EH (cell line): ENCODE measurements at places on chromosomes 16 and 17.

- no peak for DNase-seq
These were observed 80.3 kb downstream of the FTO start for GRCh38 chr16:53784291-53784690.

DNA sequence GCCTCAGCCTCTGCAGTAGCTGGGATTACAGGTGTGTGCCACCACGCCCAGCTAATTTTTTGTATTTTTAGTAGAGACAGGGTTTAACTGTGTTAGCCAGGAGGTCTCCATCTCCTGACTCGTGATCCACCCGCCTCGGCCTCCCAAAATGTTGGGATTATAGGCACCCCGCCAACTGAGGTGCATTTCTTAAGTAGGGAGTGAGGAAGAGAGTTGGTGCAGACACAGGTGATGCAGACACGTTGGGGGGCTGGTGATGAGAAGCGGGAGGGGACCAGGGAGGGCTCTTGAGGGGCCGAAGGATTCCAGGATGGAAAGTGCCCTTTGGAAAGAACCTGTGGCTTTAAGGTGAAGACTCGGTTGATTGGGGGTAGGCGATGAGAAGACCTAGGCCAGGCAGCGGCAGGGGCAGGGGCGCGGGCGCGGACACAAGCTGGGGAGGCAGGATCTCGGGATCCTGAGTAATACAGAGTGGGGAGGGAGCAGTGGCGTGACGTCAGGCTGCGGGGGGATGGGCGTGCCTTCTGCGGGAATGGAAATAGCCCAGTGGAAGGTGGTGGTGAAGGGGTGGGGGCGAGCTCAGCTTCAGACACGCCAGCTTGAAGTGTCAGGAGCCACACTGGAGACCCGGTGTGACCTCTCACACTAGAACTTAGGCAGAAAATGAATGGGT, 2.5 kb upstream of the ATP6V0C start:
- DNase-seq: peak; percentile 66

GRCh38 chr16:31477220-31478216, 5.4 kb upstream of the SLC5A2 start:
- no peak for DNase-seq

DNA sequence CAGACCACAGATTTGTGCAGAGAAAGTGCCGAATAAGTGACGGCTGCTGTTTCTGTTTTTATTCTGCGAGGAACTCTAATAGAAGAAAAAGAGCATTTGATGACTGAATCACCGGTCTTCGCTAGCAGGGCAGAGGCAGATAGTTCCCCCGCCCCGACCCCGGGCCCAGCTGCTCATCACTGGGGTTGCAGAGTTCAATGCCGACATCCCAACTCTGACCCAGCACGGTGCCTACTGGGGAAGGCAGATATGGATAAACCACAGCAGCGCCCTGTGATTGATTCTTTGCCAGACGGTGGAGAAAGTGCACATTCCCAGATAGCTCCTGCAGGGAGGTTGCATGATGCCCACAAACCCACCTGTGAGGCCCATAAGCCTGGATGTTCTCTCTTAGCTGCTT, 357.9 kb upstream of the HSBP1 start:
- no peak for DNase-seq

- no peak for DNase-seq
These were observed 32.1 kb downstream of the DUSP14 start for GRCh38 chr17:37521821-37522220.

DNA sequence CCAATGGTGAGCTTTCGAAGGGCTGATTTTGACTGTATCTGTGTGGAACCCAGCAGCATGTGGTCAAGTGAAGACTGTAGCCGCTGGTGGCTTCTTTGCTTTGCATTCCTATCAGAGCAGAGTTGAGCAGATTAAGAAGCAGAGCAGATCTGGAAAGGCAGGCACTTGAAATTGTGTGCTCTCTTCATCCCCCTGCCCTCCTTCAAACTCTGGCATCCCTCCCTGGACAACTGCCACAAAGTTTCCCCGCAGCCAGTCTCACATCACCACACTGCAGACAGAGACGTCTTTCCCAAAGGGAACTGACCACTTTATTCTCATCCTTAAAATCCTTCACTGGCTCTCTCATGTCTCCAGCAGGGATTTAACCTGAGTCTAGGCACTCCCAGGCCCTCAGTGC, 237.1 kb upstream of the DYNLRB2 start:
- no peak for DNase-seq

DNA sequence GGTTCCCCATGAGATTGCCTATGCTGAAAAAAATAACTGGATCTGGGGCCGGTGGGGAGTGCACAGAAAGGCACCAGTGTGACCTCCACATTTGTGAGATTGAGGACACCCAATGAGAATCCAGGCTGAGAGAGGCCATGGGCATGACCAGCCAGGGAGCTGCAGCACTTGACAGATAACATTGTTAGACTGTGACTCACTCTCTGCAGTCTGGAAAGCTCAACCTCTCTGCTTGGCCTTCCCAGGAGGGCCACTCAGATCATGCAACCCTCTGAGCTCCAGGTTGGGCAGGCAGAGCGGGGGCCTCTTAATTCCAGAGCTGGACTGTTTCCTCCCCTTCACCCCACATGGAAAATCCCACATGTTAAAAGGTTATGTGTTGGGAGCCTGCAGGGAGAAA, 30.1 kb downstream of the FZD2 start:
- DNase-seq: peak; percentile 97

- no peak for DNase-seq
These were observed 271.0 kb downstream of the PHKB start for GRCh38 chr16:47732122-47732521.

GRCh38 chr17:59108400-59109102, 1.9 kb upstream of the TRIM37 start:
- DNase-seq: no peak

DNA sequence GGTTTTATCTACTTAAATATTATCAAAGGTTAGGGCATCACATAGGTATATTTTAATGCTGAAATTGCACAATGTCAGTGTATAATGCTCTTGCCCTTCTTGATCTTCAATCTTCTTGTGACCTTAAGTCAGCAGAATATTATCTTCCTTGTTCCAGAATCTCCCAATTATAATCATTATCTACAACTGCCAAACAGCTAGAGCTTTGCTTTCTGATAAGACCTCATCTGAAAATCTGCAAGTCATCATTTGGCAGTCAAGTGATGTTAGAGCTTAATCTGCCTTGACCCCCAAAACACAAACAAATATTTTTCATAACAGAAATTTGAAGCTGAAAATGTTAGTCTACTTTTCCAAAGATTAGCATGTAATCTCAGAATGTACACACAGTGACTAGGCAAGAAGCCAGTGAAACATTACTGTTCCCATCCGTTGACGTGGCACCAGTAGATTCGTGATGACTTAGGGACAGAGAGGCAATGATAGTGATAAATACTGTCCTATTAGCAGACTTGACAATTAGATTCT, 19.8 kb downstream of the REXO5 start:
- DNase-seq: no peak

DNA sequence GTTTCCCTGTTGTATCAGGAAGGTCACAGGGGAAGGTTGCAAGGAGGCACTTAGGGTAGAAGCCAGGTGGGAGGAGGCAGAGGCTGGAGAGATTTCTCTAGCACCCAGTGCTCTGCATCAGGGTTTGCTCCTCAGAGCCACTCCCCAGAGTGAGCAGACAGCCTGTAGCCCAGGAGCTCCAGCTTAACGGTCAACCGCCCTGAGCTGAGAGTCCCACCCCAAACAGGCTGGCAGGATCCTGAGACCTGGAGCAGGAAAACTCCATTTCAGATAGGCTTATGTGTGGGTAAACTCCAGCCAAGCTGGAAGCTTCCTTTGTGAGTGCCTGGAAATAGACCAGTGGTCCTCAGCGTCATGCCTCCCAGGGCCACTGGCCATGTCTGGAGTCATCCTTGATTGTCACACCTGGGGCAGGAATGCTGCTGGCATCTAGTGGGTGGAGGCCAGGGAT, 37.9 kb downstream of the MPRIP start:
- no peak for DNase-seq

DNA sequence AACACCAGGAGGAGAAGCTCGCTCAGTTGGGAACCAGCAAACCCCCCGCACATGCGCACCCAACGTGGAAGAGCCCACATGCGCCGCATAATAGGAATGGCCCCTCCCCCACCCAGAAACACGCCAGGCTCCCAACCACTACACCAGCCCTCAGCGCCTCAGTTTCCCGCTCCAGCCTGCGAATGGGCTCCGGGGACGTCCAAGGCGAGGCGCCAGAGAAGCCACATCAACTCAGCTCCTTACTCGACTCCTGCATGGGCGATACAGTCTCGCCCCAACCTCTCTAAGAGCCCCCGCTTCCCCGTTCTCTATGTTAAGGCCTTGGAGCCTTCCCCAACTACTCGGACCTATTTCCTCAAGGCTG, 504 bp downstream of the SRSF1 start:
- DNase-seq: peak; percentile 85

DNA sequence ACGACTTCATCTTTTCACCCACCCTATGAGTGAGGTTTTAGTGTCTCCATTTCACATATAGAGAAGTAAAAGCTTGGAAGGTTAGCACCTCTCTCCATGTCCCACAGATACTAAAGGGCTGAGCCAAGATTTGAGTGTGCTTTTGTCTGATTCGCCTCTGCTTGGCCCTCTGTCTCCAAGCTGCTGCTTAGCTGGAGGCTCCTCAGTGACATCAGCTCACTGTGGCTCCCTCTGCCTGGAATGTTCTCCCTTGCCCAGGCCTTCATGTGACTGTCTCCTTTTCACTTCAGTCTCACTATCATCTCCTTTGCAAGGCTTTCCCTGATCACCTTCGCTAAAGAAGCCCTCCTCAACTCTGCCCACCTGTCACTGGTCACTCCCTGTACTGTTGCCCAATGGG, 84.5 kb upstream of the HSBP1 start:
- peak; percentile 49 for DNase-seq

GRCh38 chr17:79630821-79631639, 20.2 kb upstream of the RBFOX3 start:
- DNase-seq: no peak

- no peak for DNase-seq
These were observed 609.9 kb downstream of the WWOX start for GRCh38 chr16:78709137-78709884.

DNA sequence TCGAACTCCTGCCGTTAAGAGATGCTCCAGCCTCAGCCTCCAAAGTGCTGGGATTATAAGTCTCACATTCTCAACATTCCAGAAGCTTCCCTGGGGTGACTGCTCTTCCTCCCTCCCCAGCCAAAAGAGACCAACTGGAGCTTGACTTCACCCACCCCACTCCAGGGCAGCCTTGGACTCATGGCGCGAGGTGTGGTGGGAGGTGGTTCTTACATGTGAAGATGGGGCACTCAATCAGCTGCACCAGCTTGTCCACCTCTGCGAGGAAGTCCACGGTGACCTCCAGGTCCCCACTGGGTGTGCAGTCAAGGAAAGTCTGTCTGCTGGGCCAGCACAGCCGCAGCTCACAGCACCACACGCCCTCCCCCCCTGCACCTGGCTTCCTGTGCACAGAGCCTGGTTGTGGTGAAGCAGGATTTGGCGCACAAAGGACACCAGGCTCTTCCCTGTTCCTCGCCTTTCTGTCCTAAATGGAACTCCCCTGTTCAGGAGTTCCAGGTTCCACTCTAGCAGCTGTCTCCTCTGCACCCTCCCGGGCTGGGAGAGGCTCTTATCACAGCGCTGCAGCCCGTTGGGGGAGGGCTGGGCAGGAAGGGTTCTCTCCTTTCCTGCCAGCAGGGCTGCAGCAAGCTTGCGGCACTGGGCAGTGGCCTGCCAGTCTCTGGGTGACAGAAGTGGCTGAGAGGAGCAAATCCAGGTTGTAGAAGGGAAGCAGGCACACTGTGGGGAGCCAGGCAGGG, 9.6 kb upstream of the MTSS2 start:
- DNase-seq: peak; percentile 64

DNA sequence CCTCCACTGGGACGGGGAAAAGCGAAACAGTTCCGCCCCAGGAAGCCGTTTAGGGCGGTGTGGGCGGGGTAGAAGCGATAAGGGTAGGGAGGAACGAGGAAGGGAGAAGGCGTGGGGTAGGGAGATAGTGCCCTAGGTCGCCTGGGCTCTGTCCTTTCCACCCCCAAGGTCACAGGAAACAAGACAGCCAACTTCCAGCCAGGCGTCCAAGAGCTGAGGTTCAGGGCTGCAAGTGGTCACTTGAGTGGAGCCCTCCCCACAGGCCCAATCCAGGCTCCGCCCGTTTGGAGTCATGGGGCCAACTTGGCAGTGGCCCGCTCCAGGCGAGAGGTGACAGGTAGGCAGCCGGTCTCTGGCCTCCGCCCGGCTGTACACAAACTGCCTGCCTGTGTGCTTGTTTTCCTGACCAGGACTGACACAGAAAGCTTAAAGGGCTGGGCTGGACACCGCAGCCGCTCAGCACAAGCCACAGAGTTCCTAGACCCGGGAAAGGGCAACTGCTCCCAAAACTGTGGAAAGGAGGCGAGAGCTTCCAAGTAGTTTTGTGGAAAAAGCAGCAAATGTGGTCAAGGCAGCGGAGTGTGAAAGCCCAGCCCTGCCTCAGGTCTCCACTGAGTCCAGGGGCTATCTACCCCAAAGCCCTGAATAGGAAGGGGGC, at the start of gene RILP:
Gene RILP, minus strand, starts transcription at position 23 of the 658 bp plus-strand sequence. CDS start 62 bp downstream, outside the sequence.
- no peak for DNase-seq

- DNase-seq: no peak
These were observed 47.9 kb upstream of the NLK start for GRCh38 chr17:27994586-27994985.

DNA sequence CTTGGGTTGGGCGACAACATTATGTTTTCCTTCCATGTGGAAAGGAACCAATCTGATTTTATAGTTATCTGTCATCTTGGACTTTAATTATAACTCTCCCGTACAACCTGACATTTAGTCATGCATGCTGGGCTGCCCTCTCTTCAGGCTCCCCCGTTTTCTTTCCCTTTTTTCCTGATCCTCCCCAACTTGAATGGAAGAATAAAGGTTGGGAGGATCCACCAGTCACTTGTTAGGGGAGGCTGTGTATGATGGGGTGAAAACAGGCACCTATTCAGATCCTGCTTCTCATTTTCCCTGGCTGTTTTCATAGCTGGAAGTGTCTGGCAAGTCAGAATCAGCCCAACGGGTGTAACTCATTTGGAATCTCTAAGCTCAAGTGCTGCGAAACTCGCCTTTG, 267.2 kb upstream of the SALL1 start:
- no peak for DNase-seq
